ENCODE measurements at places on chromosomes 6 and 20.

DNA sequence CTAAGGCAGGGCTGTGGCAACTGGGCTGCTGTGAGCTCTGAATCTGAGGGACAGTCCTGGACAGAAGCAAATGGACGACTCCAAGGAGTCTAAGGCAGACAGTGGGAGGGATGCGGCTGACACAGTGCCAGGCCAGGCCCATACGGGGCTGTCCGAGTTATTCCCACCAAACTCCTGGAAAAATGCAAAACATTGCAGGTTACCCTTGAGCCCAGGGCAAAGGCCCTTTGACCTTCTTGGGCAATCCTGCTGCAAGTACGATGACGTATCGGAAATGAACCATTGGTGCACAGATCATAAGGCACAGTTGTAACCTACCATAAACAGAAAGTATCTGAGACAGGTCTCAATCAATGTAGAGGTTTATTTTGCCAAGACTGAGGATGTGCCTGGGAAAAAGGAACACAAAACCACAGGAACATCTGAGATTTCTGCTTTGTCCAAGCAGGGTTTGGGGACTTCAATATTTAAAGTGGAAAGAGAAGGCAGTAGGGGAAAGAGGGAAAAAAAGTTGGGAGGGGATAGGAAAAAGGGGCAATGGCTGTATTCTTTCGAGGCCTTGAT is 118.9 kb downstream of the DACT2 start:
- no peak for DNase-seq

DNA sequence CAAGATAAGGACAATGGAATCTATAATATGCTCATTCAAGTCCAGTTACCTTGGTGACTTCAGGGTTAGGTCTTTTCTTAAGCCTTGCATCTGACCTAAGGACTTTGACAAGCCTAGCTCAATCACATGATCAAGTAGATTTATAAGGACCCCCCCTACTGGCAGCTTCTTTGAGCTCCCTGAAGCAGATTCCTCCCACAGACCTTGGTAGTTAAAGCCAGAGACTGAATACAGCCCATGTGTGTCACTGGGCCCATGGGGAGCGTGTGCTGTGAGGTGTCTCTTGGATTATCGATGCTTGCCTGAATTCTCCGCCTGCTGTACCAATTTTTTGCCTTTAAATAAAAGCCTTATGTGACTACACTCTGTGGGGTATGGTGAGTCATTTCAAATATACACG is 372.7 kb upstream of the RGS17 start:
- DNase-seq = no peak

DNA sequence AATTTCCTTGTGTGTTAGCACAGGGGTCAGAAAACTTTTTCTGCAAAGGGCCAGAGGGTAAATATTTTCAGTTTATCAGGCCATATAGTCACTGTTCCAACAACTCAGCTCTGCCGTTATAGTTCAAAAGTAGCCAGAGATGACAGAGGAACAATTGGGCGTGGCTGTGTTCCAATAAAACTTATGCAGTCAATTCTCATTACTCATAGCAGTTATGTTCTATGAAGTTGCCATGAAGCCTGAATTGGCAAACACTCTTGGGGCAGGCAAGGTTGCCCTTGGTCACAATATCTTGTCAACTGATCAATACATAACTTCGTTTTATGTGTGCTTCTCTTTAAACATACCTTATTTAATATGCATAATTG is 304.2 kb downstream of the TFAP2C start:
- DNase-seq = no peak

DNA sequence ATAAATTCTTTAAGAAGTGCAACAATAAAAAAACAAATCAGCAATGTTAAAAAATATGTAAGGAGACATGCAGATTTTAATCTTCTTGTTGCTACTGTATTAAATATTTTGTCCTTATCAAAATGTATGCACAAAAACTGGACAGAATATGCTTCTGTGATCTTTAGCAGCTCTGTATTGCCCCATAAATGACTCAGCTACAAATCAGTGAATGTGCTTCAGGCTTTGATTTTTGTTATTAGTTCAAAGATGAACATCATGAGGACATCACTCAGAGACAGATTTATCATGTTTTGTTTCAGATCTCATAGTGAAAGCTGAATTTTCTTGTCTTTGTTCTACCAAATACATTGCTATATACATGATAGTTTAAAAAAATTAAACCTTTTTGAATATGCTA is 312.4 kb downstream of the GRIK2 start:
- no peak for DNase-seq

DNA sequence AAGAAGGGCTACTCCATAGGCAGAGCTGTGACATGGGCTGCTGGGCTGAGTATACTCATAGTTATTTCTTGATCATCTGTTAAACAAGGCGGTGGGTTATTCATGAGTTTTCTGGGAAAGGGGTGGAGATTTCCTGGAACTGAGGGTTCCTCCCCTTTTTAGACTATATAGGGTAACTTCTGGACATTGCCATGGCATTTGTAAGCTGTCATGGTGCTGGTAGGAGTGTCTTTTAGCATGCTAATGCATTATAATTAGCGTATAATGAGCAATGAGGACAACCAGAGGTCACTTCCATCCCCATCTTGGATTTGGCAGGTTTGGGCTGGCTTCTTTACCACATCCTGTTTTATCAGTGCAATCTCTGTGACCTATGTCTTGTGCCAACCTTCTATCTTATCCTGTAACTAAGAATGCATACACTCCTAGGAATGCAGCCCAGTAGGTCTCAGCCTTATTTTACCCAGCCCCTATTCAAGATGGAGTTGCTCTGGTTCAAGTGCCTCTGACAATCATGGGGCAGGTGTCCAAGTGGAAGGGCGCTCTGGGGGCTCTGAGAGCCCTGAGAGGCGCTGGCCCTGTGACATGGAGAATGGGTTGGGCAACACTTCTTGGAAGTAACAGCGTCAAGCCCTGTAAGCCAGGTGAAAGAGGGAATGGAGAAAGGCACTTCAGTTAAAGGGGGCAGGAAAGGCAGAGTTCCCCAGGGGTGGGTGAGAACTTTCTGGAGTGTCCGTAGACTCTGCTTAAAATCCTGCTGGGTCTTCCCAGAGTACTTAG is 354.2 kb upstream of the SULF2 start:
- DNase-seq = no peak

Measured in stimulated activated CD8-positive, alpha-beta memory T cell treated with anti-CD3 and anti-CD28 coated beads, Interleukin-15, amount 100 ng/mL, for 1 hour (primary cell).